ENCODE measurements at places on chromosomes 5 and 9.

- no peak for DNase-seq
These were observed 13.6 kb downstream of the TERT start for GRCh38 chr5:1281038-1281882.

DNA sequence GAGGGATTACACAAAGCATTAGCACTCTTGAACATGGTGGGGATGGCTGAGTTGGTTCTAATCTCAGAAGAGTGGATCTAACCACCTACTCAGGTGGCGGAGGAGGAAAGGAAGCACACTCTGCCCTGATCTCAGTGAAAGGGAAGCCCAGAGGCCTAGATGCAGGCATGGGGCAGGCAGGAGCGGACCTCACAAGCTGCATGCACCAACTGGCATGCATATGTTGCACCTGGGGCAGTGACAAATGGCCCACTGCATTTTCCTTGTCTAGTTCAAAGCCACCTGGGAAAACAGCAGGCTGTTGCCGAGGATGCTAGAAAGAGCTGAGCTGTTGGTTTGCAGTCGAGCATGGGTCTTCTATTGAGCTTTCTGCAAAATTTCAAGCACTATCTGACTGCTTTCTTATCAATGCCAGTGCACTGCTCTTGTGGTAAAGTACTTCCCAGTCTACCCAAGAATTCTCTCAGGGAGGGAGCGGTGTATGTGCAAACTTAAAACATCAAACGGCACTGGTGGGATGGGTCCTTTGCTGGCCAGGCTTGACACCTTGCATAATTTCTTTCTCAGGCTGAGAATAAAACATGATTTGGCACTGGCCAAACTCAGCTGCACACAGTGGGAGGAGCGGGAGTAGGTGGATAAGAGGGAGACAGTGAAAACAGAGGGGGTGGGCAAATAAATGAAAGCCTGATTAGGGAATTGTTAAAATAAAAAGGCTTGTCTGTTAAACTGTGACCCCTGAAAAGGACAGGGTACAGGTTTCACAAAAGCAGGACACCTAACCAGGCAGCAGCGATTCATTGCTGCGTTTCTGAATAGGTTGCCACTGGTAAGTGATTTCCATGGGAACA, 108.9 kb downstream of the MARCHF3 start:
- DNase-seq, result no peak

DNA sequence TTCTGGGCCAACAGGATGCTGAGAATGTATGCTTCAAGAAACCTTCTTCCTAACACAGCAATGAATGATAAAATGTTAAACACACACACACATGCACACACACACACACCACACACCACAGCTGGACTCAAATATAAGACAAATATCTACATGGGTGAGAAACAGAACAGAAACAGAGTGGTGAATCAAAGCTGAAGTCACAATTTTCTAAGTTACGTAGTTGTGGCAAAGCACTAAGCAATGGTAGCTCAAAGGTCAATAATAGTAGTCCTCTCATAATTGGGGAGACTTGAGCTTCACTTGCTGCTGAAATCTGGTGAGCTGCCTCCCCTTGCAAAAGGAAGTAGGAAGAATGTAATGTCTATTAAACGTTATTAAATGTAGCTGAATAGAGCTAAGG, 33.7 kb upstream of the ITGA1 start:
- DNase-seq, result no peak

GRCh38 chr5:78699552-78700153, 51.1 kb upstream of the LHFPL2 start:
- peak; percentile 86 for DNase-seq

DNA sequence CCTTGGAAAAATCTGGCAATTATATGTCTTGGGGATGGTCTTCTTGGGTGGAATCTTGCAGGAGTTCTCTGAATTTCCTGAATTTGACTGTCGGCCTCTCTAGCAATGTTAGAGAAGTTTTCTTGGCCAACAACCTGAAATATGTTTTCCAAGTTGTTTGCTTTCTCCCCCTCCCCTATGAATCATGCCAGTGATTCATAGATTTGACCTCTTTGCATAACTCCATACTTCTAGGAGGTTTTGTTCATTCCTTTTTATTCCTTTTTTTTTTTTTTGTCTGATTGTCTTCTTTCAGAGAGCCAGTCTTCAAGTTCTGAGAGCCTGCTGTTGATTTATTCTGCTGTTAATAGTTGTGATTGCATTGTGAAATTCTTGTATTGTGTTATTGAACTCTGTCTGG, 56.7 kb upstream of the SLC44A1 start:
- DNase-seq, result peak; percentile 88

DNA sequence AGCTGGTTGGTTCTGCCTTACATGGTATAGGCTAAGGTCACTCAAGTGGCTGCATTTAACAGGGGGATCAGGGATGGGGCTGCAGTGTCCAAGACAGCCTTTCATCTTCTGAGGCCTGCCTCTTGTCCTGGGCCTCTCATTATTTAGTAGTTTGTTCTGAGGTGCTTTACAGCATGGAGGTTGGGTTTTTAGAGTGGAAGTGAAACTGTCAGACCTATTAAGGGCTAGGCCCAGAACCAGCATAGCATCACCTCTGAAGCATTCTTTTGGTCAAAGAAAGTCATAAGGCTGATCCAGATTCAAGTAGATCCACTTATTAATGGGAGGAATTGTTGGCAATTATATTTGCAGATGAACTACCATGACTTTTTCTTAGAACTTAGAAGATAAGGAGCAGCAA, 146.0 kb upstream of the NMUR2 start:
- DNase-seq, result no peak

GRCh38 chr5:1885404-1885755, 2.7 kb upstream of the IRX4 start:
- no peak for DNase-seq

Measured in adipocyte (in vitro differentiated cells).